ENCODE measurements at places on chromosomes 4 and X.

- no peak for DNase-seq
Measured at GRCh38 chrX:111743316-111743715, 62.3 kb downstream of the ALG13 start.

- DNase-seq: no peak
Measured at GRCh38 chrX:21939906-21940305, 603 bp upstream of the SMS start.

DNA sequence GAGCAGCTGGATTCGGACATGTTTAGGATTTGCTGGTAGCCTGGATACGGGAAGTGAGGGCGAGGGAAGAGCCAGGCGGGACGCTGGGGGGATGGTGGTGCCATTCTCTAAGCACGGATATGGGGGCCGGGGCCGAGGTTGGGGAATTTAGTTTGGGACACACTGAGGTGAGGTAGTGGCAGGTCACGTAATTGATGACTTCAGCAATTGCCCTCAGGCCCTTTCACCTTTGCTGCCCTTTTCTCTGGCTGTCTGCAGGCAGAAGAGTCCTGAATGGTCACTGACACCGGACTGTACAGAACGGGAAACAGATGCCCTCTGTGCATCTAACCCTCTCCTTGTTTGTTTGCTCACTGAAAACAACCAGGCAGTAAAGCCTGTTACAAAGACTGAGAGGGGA is 16.9 kb upstream of the HMGB3 start:
- DNase-seq: no peak

GRCh38 chr4:113040793-113041192 is 8.7 kb upstream of the ANK2 start:
- no peak for DNase-seq

DNA sequence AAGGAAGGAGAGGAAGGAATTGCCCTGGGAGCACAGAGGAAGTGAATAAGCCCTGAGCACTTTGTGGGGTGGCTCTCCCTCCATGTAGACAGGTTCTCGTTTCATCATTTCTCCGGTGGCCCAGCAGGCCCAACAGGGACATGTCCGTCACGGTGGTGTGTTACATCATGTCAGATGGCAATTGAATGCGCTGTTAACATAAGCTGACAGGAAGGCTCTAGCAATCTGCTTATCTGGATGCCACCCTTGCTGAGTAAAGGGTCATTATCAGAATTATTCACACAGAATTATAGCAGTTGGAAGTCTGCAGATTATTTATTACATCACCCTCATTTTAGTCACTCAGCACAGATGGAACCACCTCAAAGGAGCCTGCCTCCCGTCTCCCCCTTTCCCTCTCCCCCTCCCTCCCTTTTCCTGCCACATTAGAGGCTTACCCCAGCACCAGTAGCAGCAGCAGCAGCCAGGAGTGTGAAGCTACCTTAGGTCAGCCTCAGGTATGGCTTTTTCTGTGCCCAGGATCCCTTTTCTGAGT is 124.3 kb upstream of the TRIM2 start:
- DNase-seq: no peak

GRCh38 chr4:127782275-127783025 is at the start of gene HSPA4L:
HSPA4L (plus strand) TSS chr4:127782322; CDS start chr4:127782551, 229 bp downstream.
- peak; percentile 30 for DNase-seq

Data from stimulated activated CD4-positive, alpha-beta T cell treated with anti-CD3 and anti-CD28 coated beads, Interleukin-4, amount 100 ng/mL, for 4 hours (primary cell).